NCI-H1092 (cell line): ENCODE measurements at places on chromosomes 16 and 17.

DNA sequence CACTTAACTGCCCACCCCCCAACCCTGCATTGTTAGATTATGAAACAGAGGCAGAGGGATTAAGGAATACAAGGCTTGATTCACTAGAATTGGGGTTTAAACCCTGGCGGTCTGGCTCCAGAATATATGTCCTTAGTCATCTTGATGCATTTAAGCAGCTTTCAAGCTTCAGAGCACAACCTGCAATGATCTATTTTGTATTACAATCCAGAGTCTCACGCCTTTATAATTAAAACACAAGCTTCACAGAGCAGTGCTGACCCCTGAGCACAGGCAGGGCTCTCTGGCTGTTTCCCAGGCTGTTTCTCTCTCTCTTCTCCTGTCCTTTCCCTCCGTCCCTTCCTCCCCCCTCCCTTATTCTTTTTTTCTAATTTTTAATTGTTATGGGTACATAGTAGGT is 209.1 kb downstream of the SPECC1 start:
- DNase-seq, result no peak

- DNase-seq, result no peak
Measured at GRCh38 chr16:60485872-60486489, 1550.3 kb downstream of the CDH8 start.

DNA sequence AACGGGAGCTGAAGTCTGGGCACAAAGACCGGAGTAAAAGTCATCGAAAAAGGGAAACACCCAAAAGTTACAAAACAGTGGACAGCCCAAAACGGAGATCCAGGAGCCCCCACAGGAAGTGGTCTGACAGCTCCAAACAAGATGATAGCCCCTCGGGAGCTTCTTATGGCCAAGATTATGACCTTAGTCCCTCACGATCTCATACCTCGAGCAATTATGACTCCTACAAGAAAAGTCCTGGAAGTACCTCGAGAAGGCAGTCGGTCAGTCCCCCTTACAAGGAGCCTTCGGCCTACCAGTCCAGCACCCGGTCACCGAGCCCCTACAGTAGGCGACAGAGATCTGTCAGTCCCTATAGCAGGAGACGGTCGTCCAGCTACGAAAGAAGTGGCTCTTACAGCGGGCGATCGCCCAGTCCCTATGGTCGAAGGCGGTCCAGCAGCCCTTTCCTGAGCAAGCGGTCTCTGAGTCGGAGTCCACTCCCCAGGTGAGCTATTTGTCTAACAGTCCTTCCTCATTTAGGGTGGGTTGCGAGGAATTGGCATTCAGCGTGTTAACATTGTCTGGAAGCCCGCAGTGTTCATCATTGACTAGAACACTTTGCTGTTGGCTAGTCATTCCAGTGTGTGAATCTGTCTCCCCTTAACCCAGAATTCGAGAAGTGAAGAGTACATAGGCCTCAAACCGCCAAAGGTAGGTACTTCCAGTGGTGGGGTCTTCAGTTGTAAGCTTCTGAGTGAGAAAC is 1.5 kb downstream of the CDK12 start:
- DNase-seq, result no peak

DNA sequence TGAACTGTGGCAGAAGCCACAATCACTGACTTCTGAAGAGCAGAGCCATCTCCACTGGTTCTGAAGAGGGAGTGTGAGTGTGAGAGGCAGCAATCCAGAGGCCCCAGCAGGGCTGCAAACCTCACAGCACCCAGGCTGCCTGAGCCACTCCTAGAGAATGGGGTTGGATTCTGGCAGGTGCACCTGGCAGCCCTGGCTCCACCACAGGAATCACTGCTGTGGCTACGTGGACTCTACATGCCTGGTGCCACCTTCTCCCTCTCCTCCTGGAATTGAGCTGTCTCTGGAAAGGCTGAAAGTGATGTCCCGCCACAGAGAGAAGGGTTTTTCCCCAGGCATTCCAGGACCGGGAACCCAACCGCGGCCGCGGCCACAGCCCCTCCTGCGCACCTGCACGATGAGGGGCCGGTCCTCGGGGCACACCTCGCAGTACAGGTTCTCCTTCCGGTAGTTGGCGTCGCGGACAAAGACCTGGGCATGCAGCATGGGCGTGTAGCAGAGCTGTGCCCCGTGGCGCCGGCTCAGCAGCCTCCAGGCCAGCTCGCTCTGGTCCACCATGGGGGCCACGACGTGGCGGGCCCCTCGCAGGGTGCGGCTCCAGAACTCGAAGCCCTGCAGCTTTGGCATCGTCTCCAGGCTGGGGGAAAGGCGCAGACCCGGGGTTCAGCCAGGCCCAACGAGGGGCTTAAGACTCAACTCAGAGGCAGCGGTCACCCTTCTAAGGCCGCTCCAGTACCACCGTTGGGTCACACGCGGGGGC is 991 bp downstream of the DUS1L start:
- no peak for DNase-seq

DNA sequence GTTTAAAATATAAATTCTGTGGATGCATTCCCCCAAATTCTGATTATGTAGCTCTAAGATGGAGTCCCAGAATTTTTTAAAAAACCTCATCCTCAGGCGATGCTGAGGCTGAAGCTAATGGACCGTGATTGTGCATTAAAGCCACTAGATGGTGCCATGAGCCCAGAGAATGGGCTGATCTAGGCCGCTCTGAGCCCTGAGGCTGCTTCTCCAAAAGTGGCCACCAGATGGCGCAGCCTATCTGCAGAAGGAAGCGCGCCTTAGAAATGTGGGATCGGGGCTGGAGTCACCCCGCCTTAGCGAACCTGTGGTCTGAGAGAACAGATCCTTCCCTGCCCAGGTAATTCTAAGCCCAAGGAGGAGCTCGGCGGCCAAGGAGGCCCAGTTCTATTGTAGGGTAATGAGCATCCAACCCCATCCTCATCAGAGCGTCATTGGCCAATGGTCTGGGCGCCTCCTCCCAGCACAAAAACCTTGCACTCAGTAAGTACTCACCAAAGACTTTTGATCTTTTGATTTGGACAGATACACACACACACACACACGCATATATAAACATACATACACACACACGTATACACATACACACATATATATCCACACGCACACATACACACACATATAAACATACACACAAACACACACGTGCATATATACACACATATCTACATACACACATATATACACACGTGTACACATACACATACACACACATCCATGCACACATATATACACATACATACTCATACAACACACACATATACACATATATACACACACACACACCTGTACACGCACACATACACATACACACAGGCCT is 13.7 kb upstream of the MMP2 start:
- peak; percentile 80 for DNase-seq

DNA sequence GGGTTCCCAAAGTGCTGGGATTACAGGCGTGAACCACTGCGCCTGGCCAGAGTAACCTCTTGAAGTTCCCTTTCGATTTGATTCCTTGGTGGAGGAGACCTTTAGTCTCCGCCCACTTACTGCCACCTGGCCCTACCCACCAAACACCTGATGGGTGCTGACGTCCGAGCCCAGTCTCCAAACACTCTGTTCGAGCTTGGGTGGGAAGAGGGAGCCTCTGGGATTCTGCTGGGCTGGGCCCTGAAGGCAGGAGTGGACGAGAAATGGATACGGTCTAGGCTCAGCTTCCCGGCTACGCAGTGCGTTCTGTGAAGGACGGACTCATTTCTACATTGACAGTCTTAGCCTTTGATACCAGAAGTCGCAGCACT is 870 bp upstream of the ITGA3 start:
- DNase-seq, result no peak

DNA sequence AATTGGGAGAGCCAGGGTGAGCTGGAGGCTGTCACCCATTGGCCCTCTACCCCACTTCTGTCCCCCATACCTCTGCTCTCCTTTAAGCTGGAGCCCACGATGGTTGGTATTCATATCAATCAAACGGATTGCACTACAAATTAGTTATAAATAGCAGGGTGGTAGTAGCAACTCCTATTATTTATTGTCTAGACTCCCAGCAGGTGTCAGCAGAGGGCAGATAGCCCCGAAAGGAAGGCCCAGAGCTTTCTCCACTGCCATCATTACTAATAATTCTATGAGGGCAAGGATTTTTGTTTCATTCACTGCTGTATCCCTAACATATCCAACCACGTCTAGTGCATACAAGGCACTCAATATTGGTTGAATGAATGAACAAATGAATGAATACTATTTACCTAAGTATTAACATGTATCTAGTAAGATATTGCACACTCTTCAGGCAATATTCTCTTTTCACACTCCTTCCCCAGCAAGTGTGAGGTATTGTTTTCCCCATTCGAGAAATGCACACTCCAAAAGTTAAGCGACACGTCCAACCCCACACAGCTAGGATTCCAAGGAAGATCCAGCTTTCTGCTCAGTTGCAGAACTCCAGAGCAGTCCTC is 6.3 kb downstream of the C17orf50 start:
- peak; percentile 12 for DNase-seq

DNA sequence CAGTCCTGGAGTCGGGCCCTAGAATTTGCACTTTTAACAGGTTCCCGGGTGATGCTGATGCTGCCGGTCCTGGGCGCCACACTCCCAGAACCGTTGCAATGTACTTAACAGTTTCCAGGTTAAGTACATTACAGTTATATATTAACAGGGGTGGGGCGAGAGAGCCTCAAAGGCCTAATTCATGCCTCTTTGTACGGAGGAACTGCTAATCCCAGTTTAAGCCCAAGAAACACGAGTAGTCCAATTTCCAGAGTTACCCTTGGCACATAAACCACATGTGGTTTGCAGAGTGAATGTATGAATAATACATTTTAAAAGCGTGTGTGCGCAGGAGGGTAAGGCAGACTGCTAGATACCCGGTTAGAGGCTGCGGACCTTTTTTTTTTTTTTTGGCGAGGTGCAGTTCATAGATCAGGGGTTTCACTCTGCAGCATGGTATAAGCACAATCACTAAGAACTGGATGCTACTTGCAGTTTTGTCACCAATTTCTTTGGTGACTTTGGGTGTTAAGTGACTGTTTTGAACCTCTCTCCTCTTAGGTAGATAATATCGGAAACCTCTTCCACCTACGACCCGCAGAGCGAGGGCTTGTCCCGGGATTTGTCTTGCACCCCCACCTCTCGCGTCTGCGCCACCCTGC is 713 bp downstream of the COX11 start:
- no peak for DNase-seq

GRCh38 chr17:32350666-32351418 is 885 bp downstream of the ZNF207 start:
- DNase-seq, result no peak

GRCh38 chr17:67594115-67594880 is 123.4 kb upstream of the NOL11 start:
- no peak for DNase-seq
